ENCODE measurements at places on chromosomes 7 and 10. TPM values are rescaled to one million over a fixed set of nuclear protein-coding genes. Genes with fewer than 3 reads are reported as not detected.

Gene PPP3CB
- 17.5 TPM for total RNA-seq

Gene TCAF2
- total RNA-seq, result 1.2 TPM

Gene BTBD16
- total RNA-seq, result 0.46 TPM

Gene AOAH
- total RNA-seq, result 0.15 TPM

Gene CALML5
- not detected for total RNA-seq

Gene EMX2
- total RNA-seq, result not detected

Gene SHH
- 0.43 TPM for total RNA-seq

Gene TMEM139
- 0.64 TPM for total RNA-seq

All from A549 treated with Hydrocortisone at 1 μM for 4 hours (cell line).